ENCODE measurements at places on chromosomes 12 and 14.

- no peak overlapping the region for H3K27ac ChIP-seq
- H3K4me1 ChIP-seq = peaks cover 2% of the 10 kb centered on the region
- no peak for DNase-seq
These were observed 175.9 kb downstream of the EMP1 start for GRCh38 chr12:13372386-13372785.

- no peak overlapping the region for H3K27ac ChIP-seq
- H3K27me3 ChIP-seq = no peaks in the 10 kb centered on the region
- no peak for DNase-seq
- no peaks in the 10 kb centered on the region for H3K36me3 ChIP-seq
- no peak overlapping the region for H3K4me3 ChIP-seq
These were observed 40.7 kb downstream of the PPFIBP1 start for GRCh38 chr12:27564612-27565213.

GRCh38 chr12:77723308-77723707 is 107.4 kb upstream of the NAV3 start:
- H3K36me3 ChIP-seq = no peaks in the 10 kb centered on the region
- no peaks in the 10 kb centered on the region for H3K4me1 ChIP-seq
- peaks cover 4% of the 10 kb centered on the region for H3K27me3 ChIP-seq
- no peak overlapping the region for H3K4me3 ChIP-seq
- no peak for DNase-seq
- H3K27ac ChIP-seq = no peak overlapping the region

- H3K27me3 ChIP-seq = no peaks in the 10 kb centered on the region
- H3K4me3 ChIP-seq = no peak overlapping the region
- no peak for DNase-seq
- H3K4me1 ChIP-seq = no peaks in the 10 kb centered on the region
- H3K36me3 ChIP-seq = no peaks in the 10 kb centered on the region
These were observed 16.4 kb upstream of the HVCN1 start for GRCh38 chr12:110705309-110705708.
